ENCODE measurements at places on chromosomes 4 and X.

- DNase-seq, result peak; percentile 20
Observed at GRCh38 chrX:20988118-20988517, 386.1 kb upstream of the CNKSR2 start.

GRCh38 chr4:169658196-169658595 lies 37.8 kb downstream of the CLCN3 start:
- DNase-seq, result no peak

DNA sequence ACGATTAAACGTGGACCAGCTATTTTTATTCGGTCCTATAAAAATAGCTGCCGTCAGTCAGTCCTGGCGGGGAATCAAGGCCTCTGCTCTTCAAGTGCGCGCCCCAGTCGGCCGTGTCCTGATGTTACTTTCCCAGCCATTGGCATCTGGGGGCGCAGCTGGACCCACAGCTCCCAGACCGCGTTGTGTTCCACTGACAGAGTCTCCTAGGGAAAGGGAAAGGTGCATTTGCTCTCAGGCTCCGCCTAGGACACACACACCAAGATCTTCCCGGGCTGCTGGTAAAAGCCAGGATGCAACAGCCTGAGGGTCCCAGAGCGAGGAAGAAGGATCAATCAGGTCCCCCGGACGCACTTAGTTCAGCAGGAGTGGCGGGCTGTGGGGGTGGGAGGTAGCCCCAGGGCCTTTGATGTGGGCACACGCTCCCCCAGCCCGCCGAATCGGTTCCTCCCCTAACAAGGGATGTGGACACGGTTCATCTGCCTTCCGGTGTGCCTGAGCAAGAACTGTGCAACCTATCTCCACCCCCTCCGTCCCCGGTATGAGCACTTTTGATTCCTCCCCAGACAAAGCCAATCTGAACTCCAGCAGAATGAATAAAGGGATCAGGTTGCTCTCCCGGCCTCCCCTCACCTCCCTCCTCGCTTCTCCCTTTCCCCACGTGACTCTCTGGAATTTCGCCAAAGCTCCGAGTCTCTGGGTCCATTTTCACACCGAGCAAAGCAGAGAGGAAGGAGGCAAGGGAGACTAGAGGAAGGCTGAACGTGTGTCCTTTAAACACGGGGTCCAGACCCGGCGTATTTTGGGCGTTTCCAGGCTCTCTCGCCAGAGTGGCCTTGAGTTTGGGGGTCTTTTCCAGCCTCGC lies 626 bp upstream of the FRAS1 start:
- peak; percentile 64 for DNase-seq

DNA sequence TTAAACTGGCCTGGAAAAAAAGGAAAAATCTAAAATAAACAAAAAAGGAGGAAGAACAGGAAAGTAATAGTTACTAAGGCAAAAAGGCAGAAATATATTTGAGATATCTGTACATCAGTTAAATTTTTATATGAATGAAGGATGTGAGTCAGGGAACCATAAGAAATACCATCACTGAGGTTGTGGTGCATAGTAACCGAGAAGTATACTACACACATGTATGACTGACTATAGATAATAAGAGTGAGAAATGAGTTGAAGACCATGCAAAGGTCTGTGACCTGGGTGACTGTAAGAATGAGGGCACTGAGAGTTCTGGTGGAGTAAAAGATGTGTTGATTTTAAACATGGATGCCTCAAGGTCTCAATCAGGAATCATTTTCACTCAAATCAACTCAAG lies 220.6 kb upstream of the FAM241A start:
- no peak for DNase-seq

DNA sequence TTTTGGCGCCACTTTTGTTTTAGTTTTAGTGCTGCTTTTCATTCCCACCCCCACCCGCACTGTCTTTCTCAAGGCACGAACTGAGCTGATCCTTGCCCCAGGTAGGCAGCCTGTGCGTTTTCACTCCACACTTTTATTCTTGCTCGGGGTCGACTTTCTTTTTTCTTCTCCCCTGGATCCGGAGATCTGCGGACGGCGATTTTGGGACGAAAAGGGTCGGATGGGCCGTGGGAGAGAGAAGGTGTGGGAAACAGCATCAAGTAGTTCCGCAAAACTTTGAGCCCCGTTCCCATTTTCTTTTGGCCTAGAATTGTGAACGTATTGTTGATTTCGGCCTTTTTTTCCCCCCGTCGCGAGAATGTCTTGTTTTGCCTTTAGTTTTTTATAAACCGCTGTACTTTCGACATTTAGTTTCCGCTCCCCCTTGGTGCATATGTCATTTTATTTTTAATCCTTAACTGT lies 531 bp downstream of the STAG2 start:
- no peak for DNase-seq

GRCh38 chr4:186854256-186854655 lies 130.6 kb upstream of the FAT1 start:
- peak; percentile 10 for DNase-seq

DNA sequence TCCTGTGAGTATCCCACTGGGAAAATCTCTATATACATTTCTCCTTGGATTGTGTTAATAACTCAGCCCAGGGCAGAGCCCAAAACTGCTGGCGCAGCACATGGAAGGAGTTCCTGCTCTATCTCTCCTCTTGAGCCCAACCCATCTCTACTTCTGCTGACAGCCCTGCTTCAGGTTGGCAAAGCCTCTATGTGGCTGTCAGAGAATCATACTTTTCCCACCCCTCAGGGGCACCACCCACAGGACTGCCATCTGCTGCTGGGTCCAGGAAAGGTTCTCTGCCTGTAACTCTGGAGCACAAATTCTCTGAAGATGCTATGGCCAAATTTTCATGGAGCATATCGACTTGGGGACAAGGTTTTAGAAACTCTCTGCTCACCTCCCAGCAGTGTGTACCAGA lies 278.5 kb upstream of the EMCN start:
- no peak for DNase-seq

GRCh38 chr4:157808796-157809383 lies 363.9 kb downstream of the GASK1B start:
- no peak for DNase-seq

DNA sequence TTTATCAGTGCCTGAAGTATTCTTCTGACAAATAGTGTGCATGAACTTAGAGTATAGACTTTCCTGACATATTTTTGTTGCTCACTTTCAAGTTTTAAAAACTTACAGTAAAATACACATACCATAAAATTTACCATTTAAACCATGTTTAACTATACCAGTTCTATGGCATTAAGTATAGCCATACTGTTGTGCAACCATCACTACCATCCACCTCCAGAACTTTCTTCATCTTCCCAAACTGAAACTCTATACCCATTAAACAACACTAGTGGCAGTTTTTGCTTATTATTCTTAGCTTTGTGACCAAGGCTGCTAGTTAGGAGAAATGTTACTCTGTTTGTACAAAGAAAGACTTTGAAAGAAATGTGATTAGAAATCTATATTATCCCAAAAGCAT lies 25.8 kb downstream of the ATP7A start:
- DNase-seq, result no peak

DNA sequence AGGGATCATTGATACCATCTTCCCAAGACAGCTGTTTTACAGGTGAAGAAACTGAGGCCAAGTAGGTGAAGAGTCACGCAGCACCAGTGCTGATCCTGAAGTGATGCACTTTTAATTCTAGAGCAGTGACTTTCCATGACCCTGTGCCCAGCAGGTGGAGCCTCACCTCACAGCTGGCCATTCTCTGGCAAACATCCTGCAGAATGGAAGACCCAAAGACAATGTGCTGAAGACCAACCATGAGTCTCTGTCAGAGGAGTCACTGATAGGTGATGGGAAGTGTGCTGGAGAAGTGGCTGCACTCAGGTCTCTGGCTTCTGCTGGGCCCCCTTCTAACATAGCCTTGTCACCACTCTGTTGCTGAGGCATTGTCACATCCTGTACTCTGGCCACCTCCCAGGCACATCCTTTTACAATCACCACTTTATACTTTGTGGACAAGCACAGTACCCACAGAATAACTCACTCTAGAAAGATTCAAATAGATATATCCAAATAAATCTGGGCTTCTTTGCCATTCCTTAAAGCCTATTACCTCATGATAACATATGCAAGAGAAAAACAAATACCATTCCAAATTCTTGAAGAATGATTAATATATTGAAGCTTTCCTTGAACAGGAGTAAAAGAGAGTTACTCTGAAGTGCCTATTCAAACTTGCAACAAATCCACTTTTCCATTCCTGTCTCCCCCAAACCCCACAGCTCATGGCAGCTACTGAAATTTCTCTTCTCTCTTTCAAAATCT lies 64.1 kb upstream of the SCOC start:
- DNase-seq, result no peak

GRCh38 chrX:48785186-48785539 lies 1.2 kb upstream of the GATA1 start:
- no peak for DNase-seq

DNA sequence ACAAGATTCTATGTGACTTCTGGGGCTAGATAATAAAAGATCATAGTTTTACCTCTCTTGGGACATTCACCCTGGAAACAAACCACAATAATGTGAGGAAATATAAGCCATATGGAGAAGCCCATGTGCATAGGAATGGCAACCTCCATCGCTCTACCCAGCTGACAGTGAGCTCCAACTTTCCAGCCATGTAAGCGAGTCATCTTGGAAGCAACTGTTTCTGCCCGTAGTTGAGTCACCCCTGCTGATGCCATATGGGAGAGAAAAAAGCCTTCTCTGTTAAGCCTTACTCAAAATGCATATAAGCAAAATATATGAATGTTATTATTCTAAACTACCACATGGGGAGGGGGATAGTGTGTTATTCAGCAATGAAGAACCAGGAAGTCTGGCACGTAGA lies 31.4 kb upstream of the RELL1 start:
- DNase-seq, result peak; percentile 71

DNA sequence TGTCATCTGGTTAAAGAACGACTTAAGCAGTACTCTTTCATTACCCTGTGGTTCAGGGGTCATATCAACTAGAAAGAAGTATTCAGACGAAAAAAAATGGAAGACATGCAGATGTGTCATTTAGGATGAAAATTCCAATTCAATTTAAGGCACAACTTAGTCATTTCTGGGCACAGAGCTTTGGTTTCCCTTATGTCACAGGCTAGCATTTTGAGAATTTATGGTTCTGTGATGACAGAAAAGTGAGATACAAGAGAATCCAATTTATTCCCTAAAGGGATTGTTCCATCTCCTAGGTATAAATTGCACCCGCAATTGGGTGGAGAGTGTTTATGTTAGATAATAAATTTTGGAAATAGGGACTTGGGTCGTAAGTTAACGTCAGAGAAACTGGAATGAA lies 306.6 kb downstream of the STK32B start:
- no peak for DNase-seq

DNA sequence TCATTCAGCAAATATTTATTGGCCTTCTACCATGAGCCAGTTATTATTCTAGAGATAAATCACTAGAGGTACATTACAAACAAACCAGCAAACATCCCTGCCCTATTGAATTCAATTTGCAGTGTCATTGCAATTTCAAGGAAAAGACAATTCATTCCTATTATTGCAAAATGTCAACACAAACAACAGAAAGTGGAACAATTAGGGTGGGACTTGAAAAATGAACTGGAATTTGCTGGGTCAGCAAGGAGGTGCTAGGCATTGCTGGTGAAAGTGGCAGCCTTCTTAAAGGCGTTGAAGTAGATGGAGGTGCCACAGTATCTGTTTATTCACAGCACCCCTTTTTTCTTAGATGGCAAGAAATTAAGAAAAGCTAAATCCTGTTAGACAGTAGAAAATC lies 224.0 kb upstream of the BMP3 start:
- DNase-seq, result no peak

- no peak for DNase-seq
Observed at GRCh38 chrX:136256026-136256425, 4.8 kb upstream of the MAP7D3 start.

- DNase-seq, result no peak
Observed at GRCh38 chr4:154211506-154211905, 280.1 kb downstream of the DCHS2 start.

DNA sequence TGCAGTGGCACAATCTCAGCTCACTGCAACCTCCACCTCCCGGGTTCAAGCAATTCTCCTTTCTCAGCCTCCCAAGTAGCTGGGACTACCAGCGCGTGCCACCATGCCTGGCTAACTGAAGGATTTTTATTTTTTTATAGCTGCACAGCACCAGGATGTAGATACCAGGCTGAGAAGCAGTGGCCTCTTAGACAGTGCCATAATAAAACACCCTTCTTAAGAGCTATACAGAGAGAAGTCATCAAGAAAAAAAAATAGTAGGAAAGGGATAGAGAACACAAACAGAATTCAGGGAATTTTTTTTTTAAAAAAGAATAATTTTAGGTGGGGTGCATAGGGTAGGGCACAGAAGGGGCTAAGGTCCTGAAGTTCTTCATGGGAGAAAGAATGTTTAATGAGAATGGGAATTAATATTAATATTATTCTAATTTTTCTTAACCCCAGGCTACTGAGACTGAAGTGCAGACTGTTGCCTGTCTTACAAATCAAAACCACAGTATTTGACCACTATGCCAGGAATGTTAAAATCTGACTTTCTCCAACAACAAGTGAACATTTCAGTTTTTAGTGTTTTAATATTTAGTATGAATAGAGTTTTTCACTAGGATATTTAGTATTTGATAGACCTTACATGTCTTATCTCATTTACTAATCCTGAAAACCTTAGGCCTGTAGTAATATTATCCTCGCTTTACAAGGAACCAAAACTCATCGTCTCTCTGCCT lies 146.7 kb downstream of the KCNIP4 start:
- peak; percentile 6 for DNase-seq

- no peak for DNase-seq
Observed at GRCh38 chrX:126393284-126393683, 159.3 kb downstream of the DCAF12L1 start.
